ENCODE measurements at places on chromosomes 13 and 19. TPM values are rescaled to one million over a fixed set of nuclear protein-coding genes. Genes with fewer than 3 reads are reported as not detected.
A peak's percentile ranks its signal among the peaks of the same experiment; 100 is the strongest.

KANK2 gene
- total RNA-seq, result 2.8 TPM

ATP13A1 gene
- 102 TPM for total RNA-seq

GRCh38 chr19:18282021-18282787 lies 782 bp upstream of the JUND start:
- H3K4me1 ChIP-seq, result peaks cover 58% of the 10 kb centered on the region
- H3K36me3 ChIP-seq, result peaks cover 35% of the 10 kb centered on the region
- no peaks in the 10 kb centered on the region for H3K27me3 ChIP-seq
- peak overlapping the region; percentile 92 for H3K27ac ChIP-seq

DNA sequence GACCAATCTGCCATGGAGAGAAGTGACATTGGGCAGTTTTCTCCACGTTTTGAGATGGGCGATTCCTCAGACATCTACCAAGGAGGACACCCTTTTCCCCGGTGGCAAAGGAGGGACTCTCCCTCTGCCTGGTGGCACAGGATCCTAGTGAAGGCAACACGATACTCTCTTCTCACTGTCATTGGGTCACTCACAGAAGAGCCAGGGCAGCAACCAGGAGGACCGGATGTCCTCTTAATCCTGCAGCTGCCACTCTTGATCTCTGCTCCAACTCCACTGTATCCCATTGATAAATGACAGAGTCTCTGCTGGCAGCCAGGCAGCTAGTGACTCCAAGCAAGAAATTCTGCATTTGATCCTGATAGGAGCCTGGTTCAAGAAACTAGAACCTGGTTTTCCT lies 42.2 kb downstream of the COL4A2 start:
- no peak overlapping the region for H3K4me3 ChIP-seq
- H3K27ac ChIP-seq, result no peak overlapping the region
- H3K4me1 ChIP-seq, result no peaks in the 10 kb centered on the region
- no peak for DNase-seq
- H3K36me3 ChIP-seq, result no peaks in the 10 kb centered on the region

DNA sequence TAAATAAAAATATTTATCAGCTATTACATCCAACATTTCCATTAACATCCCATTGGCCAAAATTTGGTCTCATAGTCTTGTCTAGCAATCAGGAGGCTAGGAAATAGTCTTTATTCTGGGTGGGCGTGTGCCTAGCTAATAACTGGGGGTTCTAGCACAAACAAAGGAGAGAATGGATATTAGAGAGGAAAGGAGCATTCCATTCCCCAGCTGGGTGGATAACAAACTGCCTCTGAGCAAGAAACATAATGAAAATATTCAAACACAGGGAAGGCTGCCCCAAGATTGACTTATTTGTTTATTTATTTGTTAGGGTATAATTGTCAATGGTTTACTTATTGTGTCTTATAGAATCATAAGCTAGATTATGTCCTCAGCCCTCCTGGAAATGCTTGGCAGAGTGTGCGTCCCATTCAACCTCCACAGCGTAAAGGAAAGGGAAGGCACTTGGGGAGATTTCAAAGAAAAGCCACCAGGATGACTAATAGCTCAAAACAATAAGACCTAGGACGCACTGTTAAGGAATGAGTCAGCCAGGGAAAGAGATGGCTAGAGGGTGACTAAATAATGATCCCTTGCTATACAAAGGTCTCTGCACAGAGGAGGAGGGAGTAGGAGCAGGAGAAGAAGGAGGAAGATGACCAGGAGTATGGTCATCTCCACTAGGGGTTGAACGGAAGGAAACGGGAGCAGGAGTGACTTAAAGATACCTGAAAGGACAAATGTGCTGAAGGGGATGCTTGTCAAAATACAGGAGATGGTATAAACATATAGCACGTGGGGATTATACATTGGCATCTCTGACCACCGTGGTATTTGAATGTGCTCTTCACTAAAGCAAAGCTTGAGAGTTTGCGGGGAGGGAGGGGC lies 23.5 kb upstream of the USP12 start:
- no peak overlapping the region for H3K4me3 ChIP-seq
- DNase-seq, result peak; percentile 22
- no peaks in the 10 kb centered on the region for H3K27me3 ChIP-seq
- H3K4me1 ChIP-seq, result peaks cover 30% of the 10 kb centered on the region
- no peak overlapping the region for H3K27ac ChIP-seq

DNA sequence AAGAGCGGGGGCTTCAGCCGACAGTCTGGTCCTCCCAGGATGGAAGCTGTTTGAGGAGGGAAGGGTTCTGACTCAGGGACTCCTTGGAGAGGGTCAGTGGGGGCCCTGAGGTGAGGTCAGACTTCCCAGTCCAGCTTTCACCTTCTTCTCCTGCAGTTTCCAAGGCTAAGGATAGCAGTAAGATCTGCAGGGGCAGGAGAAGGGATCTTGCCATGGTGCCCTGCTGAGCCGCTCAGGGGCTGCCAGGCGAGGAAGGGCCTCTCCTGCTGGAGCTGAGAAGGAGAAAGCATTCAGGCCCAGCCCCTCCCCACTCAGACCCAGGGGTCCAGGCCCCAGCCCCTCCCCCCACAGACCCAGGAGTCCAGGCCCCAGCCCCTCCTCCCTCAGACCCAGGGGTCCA lies 1.5 kb downstream of the KLK7 start:
- H3K36me3 ChIP-seq, result no peaks in the 10 kb centered on the region
- no peaks in the 10 kb centered on the region for H3K4me1 ChIP-seq
- H3K27me3 ChIP-seq, result peaks cover 12% of the 10 kb centered on the region
- H3K27ac ChIP-seq, result no peak overlapping the region
- no peak overlapping the region for H3K4me3 ChIP-seq

DNA sequence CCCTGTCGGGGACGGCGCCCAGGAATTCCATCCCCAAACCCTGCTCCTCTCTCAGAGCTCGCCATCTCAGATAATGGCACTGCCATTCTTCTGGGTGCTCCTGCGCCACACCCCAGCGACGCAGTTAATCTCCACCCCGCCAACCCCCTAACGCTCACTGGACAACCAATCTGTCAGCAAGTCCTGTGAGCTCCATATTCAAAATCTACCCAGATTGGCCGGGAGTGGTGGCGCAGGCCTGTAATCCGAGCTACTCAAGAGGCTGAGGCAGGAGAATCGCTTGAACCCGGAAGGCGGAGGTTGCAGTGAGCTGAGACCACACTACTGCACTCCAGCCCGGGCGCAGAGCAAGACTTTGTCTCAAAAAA lies 18.6 kb downstream of the FCGBP start:
- DNase-seq, result no peak
- no peak overlapping the region for H3K27ac ChIP-seq
- H3K27me3 ChIP-seq, result no peaks in the 10 kb centered on the region
- H3K4me1 ChIP-seq, result no peaks in the 10 kb centered on the region
- H3K4me3 ChIP-seq, result no peak overlapping the region
- H3K36me3 ChIP-seq, result no peaks in the 10 kb centered on the region

DNA sequence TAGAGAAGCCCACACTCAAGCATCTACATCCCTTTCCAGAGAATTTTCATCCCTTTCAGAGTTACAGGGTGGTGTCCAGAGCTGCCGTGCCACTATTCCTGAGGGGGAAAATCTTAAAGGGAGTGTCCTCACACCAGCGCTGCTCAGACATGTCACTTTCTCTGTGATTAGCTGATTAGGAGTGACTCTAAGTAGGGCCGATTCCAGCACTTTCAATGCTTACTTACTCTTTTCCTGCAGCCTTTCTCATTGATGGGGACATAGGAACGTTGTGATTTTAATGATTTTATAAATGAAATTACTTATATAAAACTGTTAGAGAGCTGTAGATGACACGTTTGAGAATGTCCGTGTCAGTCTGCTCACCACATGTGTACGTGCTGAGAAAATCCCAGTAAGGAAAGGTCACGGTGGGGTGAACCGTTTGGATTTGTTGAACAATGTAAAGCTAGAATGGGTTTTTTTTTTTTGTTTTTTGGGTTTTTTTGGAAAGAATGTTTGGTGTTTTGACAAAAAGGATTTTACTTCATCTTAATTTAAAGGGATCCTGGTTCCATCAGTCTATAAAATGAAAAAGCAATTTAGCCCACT lies 56.6 kb upstream of the SPATA13 start:
- H3K27ac ChIP-seq, result no peak overlapping the region
- no peak overlapping the region for H3K4me3 ChIP-seq
- peaks cover 22% of the 10 kb centered on the region for H3K27me3 ChIP-seq
- no peak for DNase-seq
- H3K4me1 ChIP-seq, result no peaks in the 10 kb centered on the region

DNA sequence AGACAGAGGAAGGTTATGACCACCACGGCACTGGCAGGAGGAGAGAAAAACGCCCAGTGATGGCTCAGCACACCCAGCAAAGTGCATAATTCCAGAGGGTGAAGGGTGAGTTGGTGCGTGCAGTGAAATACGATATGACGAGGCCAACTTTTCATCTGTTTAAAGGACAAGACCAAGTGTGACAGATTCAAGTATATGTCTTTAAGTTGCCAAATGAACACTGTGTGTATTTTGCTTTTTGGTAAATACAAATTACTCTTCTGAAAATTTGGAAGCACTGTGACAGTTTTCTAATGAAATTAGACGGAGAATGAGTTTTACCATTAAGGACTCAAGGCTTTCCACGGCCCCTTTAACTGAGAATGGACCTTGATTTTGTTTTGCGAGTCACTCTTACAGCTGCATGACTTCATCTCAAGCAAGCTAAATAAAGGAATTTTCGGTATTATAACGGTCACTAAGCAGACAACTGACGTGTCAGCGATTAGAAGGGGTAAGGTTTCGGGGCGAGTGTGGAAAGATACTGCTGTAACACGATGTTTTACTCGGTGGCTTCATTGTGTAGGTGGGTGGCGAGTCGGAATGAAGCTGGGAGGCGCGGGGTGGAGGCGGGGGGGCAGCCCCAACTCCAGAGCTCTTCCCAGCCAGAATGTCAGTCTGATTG lies 22.8 kb downstream of the COL4A2 start:
- peaks cover 10% of the 10 kb centered on the region for H3K27me3 ChIP-seq
- no peak overlapping the region for H3K4me3 ChIP-seq
- H3K36me3 ChIP-seq, result no peaks in the 10 kb centered on the region
- no peaks in the 10 kb centered on the region for H3K4me1 ChIP-seq
- no peak overlapping the region for H3K27ac ChIP-seq

GRCh38 chr13:98930151-98930591 lies 47.7 kb downstream of the DOCK9 start:
- no peak overlapping the region for H3K4me3 ChIP-seq
- peak overlapping the region; percentile 7 for H3K27ac ChIP-seq
- no peak for DNase-seq
- no peaks in the 10 kb centered on the region for H3K4me1 ChIP-seq

DNA sequence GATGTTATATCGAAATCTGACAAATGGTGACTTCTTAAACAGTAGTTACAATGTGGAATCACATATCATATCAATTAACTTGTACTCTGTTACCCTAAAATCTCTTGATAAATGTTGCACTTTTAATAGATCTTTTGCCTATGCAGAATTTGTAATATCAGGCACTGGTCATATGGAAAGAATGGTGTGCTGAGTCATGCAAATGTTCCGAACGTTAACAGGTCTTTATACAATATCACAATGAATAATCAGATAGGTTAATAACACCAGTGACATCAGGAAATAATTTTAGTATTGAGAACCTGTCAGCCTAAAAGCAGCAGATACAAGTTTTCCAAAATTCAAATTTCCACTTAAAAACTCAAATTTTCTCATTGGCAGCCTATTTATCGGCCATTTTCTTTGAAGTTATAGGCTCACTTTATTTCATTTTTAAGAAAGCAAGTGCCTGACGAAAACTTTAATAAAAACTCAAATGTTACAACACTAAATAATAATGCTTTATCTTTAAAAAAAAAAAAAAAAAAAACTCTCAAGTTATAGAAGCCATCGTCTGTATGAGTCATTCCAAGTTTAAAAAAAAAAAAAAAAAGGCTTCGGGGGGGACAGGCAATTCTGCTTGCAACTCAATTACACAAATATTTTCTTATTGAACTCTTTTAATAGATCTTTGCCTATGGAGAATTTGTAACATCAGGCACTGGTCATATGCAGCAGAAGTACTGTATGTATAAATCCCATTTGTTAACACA lies 180.9 kb downstream of the DIAPH3 start:
- DNase-seq, result no peak
- no peak overlapping the region for H3K27ac ChIP-seq
- H3K36me3 ChIP-seq, result peaks cover 10% of the 10 kb centered on the region

KIR3DL2 gene
- total RNA-seq, result 1.1 TPM

CYP4F11 gene
- not detected for total RNA-seq

GRCh38 chr13:50887151-50887550 lies 22.4 kb upstream of the RNASEH2B start:
- peaks cover 8% of the 10 kb centered on the region for H3K27me3 ChIP-seq
- H3K36me3 ChIP-seq, result no peaks in the 10 kb centered on the region
- H3K4me1 ChIP-seq, result peaks cover 16% of the 10 kb centered on the region

DNA sequence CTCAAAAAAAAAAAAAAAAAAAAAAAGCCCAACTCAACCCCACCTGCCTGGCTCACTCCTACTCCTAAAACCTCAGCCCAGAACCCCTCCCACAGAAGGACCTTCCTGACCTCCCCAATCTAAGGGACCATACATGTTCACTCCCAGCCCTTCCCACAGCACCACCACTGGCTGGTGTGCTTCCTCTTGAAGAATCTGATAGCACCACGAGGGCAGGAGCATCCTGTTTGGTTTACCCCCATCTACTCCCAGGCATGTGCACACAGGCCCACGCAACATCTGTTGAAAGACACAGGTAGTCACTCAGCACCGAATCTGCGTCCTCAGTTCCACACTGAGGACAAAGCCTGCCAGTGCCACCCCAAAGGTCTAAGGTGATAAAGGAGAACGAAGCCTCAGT lies 8.2 kb downstream of the LATS2 start:
- no peak for DNase-seq
- no peak overlapping the region for H3K4me3 ChIP-seq
- H3K27ac ChIP-seq, result no peak overlapping the region

DNA sequence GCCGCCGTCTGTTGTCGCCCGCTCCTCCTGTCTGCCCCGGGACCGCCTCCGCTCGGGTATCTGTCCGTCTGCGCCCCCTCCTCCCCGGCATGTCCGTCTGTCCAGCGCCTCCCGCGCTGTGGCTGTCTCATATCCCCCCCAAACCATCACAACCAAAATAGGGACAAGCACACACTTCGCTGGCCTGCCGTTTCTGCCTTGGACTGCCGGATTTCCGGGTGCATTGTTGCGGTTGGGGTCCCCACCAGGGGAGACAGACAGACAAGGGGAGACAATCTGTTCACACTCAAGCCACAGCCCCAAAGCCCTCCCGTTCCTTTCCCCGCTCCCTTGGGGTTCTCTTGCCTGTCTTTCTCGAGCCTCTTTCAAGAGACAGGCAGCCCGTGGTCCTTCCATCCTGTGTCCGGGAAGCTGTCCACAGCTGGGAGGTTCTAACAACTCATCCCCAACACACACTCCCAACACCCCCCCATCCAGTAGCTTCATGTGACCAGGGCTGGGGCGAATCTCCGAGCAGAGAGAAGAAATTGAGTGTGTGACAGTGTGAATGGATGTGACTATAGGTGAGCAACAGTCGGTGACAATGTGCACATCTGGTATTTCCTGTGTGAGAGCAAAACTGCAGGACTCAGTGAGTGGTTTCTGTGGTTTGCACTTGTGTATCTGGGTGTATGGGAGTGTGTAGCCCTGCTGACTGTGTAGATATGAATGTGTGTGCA lies 16.5 kb upstream of the FOSB start:
- peaks cover 53% of the 10 kb centered on the region for H3K4me1 ChIP-seq
- peak; percentile 60 for DNase-seq
- peaks cover 2% of the 10 kb centered on the region for H3K27me3 ChIP-seq
- peak overlapping the region; percentile 69 for H3K27ac ChIP-seq

Measured in activated CD4-positive, alpha-beta memory T cell treated with anti-CD3 and anti-CD28 coated beads, Interleukin-2, amount 10 ng/mL, durations not matched to agents 7 days and 5 days (primary cell).